ENCODE measurements at places on chromosomes 13 and 19. TPM values are rescaled to one million over a fixed set of nuclear protein-coding genes. Genes with fewer than 3 reads are reported as not detected.

- DNase-seq = no peak
Observed at GRCh38 chr13:60348097-60348496, 48.9 kb upstream of the TDRD3 start.

DNA sequence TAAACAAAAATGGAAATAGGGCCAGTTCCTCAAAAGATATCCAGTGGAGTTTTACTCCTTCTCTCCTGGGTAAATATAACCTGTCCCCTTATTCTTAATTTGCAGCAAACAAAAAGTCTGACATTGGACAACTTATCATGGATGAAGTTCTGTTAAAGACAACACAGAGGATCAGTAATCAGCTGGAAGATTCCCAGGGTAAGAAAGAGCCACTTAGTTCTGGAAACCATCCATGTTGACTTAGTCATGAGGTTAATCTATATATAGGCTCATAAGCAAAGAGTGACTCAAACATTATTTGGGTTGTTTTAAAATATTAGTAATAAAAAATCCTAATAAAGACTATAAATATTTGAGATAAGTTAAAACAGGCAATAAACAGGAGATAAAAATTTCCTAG, 40.5 kb upstream of the EBPL start:
- no peak for DNase-seq

GRCh38 chr13:39273953-39274738, 235.9 kb downstream of the NHLRC3 start:
- DNase-seq = no peak

The LGALS7 gene
- total RNA-seq = not detected

DNA sequence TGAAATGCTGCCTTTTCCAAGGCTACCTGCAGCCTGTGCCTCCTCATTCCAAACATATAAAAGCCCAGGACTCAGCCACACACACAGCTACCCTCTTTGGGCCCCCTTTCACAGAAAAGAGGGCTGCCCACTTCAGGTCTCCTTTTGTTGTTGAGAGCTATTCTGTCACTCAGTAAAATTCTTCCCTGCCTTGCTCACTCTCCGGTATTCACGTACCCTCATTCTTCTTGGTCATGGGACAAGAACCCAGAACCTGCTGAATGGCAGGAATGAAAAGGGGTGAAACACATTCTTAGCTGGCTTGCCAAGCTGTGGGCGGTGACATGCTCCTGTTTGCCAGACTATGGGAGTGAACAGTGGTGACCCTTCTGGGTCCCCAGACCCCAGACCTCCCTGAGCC, 338.0 kb upstream of the ATXN8OS start:
- no peak for DNase-seq

DNA sequence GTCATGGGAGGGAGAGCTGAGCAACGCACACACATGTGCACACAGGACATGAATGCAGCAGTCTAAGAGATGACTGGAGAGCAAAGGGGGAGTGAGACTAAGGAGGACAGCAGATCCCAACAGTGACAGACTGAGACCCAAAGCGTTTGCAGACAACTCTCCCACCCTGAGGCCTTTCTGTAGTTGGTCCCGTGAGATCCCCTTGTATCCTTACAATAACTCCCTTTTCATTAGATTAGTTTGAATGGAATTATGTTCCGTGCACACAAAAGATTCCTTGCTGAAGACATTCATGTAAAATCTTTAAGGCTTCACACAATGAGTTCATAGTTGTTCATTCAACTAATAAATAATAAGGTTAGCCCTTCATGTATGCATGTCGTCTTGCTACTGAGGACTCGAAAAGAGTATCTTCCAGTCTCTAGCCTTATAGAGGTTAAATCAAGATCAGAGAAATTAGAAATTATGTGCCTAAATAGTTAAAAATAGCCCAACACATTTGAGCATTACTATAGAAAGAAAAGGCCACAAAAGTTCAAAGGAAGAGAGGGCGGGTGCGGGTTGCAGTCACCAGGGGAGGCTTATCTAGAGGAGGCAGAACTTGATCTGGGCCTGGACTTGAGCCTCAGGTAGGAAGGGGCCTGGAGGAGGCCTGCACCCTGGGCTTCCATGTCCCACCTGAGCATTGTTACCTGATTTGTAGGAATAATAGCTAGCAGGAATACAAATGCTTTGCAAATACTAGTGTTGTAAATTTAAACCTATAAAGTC, 3.1 kb upstream of the GTF3A start:
- DNase-seq = no peak

GRCh38 chr19:6531956-6532243, 1.1 kb downstream of the TNFSF9 start:
- no peak for DNase-seq

- DNase-seq = no peak
Observed at GRCh38 chr19:35655600-35655999, 7.5 kb downstream of the COX6B1 start.

DNA sequence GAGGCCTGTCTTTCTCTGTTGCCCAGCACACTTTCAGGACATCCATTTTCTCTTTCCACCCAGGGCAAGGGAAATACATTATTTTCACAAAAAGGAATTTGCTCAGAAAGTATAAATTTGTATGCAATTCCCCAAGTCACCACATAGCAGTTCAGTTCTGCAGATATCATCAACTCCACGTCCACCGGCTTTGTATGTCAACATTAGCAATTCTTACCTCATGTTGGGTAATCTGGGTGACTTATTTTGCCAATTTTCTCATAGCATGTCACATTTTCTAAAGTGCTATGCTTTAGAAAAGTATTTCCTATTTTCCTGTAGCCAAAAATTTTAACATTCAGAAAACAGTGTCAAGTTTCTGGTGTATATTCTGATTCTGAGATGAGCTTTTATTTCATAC, 501.8 kb downstream of the EFNB2 start:
- DNase-seq = no peak
